Kidney epithelial cell (primary cell): ENCODE measurements at places on chromosomes 13 and 19. TPM values are rescaled to one million over a fixed set of nuclear protein-coding genes. Genes with fewer than 3 reads are reported as not detected.
A peak's percentile ranks its signal among the peaks of the same experiment; 100 is the strongest.

SIGLEC5 gene
- not detected in 2 replicates for total RNA-seq

PGLYRP2 gene
- total RNA-seq, result not detected in 2 replicates

POU2F2 gene
- 1.4 and 2.3 TPM in 2 replicates for total RNA-seq

CGB2 gene
- 1.9 and 5.1 TPM in 2 replicates for total RNA-seq

SIGLEC12 gene
- 1.4 TPM in 1 of 2 replicates, not detected in the other for total RNA-seq

GIPR gene
- total RNA-seq, result 0.46 TPM in 1 of 2 replicates, not detected in the other

PROSER3 gene
- total RNA-seq, result 6.1 and 13.0 TPM in 2 replicates

DNA sequence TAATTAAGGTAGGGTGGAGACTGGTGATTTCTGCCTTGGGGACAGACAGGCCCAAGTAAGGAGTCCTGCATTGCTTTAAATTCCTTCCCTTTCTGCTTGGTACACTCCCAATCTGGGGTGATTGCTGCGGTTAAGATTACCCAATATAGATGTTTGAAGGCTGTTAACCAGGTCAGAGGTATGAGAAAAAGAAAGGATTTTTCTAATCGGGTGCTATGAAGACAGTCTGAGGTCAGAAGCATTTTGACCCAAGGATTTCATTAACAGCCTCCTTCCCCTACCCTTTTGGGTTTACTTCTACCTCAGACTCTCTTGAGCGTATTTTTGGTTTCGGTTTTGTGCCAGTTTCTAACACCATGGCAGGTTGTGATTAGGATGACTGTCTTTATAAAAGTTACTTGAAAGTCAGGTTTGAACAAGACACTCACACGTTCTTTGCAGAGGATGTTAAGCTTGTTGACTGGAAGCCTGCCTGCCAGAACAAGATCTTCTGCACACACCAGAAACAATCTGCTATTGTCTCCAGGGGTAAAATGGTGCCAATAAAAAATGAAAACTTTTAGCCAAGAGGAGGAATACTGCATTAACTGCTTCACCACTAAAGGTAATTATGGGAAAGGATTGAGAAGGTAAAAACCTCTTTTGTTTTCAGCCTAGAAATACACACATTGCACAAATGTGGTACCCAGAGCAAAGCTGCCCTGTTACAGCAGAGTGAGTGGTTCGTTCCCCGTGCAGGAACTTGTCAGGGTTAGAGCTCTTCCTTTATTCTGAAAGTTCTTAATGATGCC lies 108.8 kb downstream of the NDFIP2 start:
- DNase-seq, result no peak

DNA sequence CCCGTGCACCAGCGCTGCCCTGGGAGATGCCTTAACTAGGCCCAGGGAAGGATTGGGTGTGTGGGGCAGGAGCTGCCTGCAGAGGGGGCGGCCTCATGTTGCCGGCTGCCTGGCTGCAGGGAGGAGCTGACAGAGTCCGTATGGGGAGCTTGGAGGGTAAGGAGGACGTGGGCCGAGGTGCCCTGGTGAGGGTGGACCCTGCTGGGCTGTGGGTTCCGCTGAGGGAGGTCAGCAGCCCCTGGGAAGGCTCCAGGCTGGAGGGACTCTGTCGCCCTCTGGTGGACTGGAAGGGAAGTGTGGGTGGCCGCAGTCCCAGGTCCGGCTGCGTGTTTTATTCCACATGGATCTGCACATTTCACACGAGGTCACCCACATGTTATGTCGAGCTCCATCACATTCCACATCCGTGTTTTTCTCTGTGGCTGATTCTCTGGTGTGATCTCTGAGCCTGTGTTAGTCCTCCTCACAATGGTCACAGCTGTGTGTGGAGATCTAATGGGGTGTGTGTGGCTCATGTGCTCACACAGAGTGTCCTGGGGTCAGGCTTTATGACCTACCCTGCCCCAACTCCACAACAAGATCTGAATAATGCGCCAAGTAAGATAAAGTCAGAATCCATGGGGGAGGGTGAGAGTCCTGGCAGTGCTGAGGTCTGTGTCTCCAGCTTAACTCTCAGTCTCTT lies 1.8 kb upstream of the CEACAM8 start:
- DNase-seq, result no peak

DNA sequence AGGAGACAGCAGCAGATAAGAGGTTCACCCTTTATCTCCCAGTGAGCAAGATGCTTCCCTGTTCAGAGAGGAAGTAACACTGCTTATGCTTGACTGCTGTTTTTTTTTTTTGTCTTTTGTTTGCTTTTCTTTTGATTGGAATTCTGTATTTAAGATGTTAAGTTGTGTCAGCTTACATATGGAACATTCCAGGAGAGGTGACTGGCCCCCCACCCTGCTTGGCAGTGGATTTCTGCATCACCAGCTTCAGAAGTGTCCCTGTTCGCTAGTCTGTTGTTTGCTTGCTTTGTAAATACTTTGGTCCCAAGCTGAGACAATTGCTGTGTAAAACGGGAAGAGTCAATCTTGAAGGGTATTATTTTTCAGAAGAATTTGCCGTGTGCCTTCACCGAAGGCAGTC lies 43.0 kb downstream of the IFT88 start:
- DNase-seq, result no peak

- DNase-seq, result no peak
Observed at GRCh38 chr13:112486386-112487126, 101.4 kb downstream of the TUBGCP3 start.

- DNase-seq, result no peak
Observed at GRCh38 chr13:29527511-29527910, 68.0 kb downstream of the SLC7A1 start.

GRCh38 chr19:33297401-33298145 lies 4.8 kb downstream of the CEBPA start:
- no peak for DNase-seq

- DNase-seq, result no peak
Observed at GRCh38 chr13:28531077-28531844, 36.3 kb upstream of the FLT1 start.

DNA sequence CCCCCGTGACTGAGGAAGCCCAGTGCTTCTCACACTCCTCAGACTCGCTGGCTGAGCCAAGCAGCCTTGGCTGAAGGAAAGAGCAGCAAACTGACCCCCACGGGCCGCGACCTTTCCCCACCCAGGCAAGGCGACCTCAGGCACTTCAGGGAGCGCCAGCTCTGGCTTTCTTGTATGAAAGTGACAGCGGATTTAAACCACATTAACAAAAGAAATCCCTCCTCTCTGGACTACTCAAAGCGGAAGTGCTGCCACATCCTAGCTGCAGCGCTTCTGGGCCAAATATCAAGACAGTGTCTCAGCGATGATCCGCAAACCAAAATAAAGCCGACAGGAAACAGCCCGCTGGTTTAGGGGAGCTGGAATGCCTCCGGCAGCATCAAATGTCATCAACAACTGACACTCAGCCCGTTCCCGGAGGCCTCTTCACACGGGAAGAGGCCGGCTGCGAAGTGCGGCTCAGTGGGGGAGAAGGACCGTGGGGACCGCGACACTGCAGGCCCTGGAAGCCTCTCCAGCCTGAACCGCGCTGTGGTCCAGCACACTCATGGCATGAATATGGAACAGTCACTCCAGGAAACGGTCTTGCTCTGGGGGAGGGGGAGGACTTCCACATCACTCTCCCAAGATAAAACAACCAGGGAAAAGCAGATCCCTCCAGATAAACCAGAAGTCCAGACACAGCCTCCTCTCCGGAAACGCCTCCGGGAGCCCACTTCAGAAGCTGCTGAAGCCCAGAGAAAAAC lies 1.4 kb downstream of the RASA3 start:
- DNase-seq, result peak; percentile 64

DNA sequence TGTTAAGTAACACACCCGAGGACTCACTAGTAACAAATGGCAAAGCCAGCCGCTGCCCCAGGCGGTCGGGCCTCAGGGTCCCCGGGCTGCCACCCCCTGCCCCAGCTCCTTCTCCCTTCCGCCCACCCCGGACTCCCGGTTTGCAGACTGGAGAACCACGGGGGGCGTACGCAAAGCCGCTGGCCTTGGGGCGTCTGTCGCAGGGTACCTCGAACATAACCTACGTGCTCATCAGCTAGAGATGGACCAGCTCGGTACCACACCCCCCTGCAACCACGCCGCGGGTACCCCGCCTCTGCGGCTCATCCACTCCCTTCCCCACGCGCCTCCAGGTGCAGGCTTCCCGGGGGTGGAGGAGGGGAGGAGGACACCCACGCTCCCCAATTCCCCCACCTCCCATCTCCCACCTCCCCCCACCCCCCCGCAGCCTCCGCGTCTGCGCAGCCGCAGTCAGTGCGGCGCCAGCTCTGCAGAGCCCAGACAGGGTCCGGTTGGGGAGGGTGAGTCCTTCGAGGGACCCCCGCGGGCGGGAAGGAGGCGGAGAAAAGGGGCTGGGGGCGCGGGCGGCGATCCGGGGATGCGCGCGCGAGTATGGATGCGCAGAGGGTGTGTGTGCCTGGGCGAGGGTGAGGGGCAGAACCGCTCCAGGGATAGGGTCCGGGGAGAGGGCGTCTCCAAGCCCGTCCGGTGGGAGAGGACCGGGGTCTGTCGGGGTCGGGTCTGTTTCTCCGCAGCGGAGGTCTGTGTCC lies at the start of gene SMIM17:
Gene SMIM17 (plus strand): TSS at position 449 of the 749 bp plus-strand sequence. CDS start 2,509 bp downstream, outside the sequence.
- DNase-seq, result no peak

- DNase-seq, result no peak
Observed at GRCh38 chr13:107025991-107026390, 458.1 kb upstream of the ARGLU1 start.

GRCh38 chr19:6531163-6531955 lies 533 bp downstream of the TNFSF9 start:
- no peak for DNase-seq

- DNase-seq, result no peak
Observed at GRCh38 chr19:33814181-33815165, 17.8 kb downstream of the KCTD15 start.

GRCh38 chr13:78078168-78078567 lies 159.5 kb upstream of the EDNRB start:
- DNase-seq, result no peak

GRCh38 chr13:27182844-27183497 lies 11.4 kb upstream of the USP12 start:
- DNase-seq, result peak; percentile 67

DNA sequence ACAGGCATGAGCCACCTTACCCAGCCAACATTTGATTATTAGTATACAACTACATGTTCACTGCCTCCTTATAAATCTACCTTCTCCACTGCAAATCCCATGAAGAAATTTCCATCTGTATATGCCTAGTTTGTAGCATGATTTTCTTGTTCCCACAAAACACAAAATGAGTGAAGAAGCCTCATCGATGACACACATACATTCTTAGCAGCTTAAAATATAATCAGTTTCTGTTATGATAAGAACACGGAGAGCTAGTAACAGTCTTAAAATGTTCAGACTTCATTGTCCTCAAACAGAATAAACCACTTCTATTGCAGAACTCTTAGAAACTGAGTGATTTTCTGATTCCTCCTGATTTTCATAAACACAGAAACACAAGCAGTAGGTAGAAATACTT lies 740.5 kb downstream of the PCDH9 start:
- DNase-seq, result no peak

DNA sequence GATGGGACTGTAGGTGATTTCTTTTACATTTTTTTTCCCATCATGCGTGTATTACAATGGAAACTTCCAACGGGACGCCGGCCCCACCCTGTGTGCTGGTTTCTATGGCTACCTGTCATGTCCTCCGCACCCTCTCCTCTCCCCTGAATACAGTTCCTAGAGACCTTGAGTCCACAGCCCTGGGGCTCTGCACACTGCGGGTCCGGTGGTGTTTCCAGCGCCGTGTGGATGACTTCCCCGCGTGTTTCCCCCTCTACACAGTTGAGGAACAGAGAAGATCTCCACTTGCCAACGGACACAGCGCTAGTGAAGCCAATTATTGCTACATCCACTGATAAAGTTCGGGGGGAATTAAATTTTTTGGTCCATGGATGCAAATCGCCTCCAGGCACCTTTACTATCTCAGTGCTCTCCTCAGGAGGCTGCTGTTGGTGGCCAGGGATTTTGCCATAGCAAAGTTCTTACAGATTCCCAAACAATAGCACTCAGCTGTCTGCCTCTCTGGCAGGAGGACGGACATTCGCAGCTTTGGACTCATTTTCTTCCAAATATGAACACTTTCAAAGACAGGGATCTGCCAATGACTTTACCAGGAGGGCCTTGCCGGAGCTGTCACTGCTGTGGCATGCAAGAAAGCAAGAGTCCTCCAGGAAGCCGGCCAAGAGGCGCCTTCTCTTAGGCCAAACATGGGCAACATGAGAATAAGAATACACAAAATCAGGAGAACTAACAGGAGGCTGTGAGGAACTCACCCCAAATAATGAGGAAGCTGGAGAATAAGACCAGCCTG lies 39.3 kb upstream of the GAS6 start:
- DNase-seq, result no peak

DNA sequence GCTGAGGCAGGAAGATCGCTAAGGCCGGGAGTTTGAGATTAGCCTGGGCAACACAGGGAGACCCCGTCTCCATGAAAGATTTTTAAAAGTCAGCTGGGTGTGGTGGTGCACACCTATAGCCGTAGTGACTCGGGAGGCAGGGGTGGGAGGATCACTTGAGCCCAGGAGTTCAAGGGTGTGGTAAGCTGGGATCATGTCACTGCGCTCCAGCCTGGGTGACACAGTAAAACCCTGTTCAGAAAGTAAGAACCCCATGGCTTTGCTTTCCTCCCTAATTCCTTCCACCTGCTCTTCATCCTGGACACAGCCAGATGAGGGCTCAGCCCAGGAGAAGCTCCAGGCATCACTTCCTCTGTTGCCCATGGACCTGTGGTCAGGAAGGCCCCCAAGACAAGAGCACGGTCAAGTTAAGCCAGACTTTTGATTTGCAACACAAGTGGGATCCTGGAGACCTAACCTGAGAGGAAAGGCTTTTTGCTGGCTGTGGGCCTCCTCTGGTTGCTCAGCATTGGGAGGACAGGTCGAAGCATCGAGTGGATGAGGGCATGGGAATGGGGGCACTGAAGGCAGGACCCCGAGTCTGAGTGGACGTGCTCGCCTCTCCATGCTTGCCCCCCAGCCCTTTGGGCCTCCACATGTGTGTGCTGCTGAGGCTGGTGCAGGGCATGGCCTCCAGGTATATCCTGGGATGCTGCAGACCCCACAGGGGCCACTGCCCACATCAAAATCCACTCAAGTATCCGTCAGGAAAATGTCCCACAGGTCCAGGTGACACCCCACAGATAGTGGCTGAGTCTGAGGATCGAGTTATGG lies 25.4 kb downstream of the TUBA3C start:
- DNase-seq, result no peak

- DNase-seq, result no peak
Observed at GRCh38 chr19:4089946-4090345, 23.2 kb upstream of the ZBTB7A start.

- no peak for DNase-seq
Observed at GRCh38 chr19:18100710-18101109, 3.1 kb downstream of the MAST3 start.
